Mesothelial cell of epicardium (in vitro differentiated cells): ENCODE measurements at places on chromosomes 6 and 20. TPM values are rescaled to one million over a fixed set of nuclear protein-coding genes. Genes with fewer than 3 reads are reported as not detected.

The SLC25A27 gene
- total RNA-seq, result 33.8 to 40.5 TPM (median 34.6 TPM) in 3 replicates

The ADTRP gene
- total RNA-seq, result 3.4 to 4.0 TPM (median 3.8 TPM) in 3 replicates

The ZNF165 gene
- 3.7 to 4.6 TPM (median 4.0 TPM) in 3 replicates for total RNA-seq

The MDFI gene
- total RNA-seq, result 146 to 149 TPM (median 148 TPM) in 3 replicates

The ZFP57 gene
- 0.11 TPM in 2 of 3 replicates, not detected in the other for total RNA-seq

The FKBP5 gene
- 7.3 to 7.6 TPM (median 7.3 TPM) in 3 replicates for total RNA-seq

The RUNX2 gene
- total RNA-seq, result 4.4 to 4.9 TPM (median 4.8 TPM) in 3 replicates

DNA sequence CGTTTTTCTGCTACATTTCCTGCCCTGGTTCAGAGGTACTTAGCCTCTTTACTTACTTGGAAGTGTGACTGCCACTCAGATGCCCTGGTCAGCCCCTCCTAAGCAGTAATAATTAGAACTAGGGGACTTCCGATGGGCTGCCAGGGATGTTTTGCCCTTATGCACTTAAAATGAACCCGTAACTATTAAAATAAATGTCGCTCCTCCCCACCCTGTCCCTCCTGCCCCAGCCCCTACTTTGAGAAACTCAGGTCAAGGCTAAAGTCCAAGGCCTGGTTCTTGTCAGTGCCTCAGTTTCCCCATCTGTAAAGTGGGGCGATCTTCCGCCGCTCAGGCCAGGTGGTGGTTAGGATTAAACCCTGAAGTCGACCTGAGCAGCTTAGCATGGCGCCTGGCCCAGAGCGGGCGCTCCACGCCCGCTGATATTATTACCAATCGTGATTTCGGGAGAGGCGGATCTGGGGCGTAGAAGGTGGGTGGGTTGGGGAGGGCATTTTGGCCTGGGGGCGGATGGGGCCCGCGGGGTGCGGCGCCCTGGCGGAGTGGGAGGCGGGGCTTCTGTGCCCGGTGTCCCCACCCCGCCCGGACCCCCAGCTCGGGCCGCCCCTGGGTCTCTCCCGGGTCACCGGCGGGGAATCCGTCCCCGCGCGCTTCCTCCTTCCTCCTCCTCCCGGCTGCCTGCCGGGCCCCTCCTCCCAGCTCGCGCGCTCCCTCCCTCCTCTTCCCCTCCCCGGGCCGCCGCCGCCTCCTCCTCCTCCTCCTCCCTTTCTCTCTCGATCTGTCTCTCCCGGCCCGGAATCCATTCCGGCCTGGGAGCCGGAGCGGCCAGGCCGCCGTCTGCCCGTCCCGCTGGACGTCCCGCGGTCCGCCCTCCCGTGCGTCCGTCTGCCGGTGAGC lies at the start of gene SRC:
Gene SRC, plus strand, starts transcription at position 802 of the 897 bp plus-strand sequence. CDS start 38,014 bp downstream, outside the sequence.
- peak; percentile 80 for DNase-seq

GRCh38 chr6:62980724-62981123 lies 230.5 kb upstream of the FKBP1C start:
- DNase-seq, result no peak

DNA sequence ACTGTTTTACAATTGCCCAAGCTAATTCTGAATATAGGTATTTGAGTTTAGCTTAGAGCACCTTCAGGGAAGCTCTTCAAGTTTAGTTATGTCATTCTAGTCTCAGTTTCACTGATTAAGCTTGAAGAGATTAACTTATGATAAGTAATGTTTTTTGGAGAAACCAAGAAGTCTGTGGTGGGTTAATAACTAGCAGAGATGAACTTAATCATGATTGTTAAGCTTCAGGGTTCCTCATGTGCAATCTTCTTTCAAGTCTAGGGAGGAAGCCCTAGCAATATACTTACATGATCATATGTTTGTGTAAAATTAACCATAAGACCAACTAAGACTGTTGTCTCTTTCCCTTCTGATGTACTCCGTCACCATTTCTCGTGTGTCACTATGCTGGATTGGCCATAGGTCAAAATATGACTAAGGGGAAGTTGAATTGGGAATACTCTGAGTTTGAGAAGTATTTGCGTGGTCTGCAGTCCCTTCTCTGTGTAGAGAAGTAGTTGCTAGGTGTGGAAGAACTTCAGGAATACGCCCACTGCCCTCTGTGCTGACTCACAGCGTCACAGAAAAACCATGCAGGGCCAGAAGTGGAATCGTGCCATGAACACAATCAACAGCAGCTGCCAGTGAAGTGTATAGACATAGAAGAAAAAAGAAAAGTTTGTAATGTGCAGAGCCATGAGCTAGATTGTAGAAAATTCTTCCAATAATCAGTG lies 88.3 kb downstream of the SH3BGRL2 start:
- no peak for DNase-seq

GRCh38 chr20:4763261-4763660 lies 41.6 kb downstream of the PRND start:
- DNase-seq, result no peak
